ENCODE measurements at places on chromosomes 2 and 18.

- no peak for DNase-seq
Observed at GRCh38 chr2:74321737-74322136, 21.5 kb downstream of the SLC4A5 start.

DNA sequence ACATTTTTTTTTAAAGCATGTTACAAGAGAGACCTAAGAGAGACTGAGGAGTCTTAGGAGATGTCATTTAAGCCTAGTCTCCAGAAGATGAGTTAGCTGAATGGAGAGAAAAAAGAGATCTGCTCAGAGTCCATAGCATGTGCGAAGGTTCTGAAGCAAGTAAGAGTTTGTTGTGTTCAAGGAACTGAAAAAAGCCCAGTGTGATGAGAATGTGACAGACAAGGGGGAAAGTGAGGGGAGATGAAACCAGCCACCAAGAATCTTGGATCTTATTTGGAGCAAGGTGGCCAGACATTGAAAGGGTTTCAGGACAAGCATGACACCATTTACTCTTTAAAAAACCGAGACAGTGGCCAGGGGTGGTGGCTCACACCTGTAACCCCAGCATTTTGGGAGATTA is 5.2 kb upstream of the MOB1A start:
- no peak for DNase-seq

DNA sequence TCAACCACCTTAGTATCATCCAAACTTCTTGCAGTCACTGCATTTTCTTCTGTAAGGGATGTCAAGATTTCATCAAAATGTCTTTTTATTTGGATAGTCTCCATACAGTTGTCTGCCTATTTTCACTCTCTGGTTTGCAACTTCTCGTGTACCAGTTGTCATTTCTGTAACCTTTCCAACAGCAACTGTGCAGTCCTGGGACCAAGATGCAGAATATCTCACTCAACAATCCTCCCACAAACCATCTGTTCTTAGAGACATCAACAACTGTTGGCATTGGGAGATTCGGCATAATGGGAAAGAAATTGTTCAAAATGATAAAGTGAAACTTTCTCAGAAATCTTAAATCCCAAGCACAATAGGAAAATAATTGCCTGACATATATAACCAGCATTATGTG is 933.6 kb upstream of the SLC39A10 start:
- peak; percentile 81 for DNase-seq

DNA sequence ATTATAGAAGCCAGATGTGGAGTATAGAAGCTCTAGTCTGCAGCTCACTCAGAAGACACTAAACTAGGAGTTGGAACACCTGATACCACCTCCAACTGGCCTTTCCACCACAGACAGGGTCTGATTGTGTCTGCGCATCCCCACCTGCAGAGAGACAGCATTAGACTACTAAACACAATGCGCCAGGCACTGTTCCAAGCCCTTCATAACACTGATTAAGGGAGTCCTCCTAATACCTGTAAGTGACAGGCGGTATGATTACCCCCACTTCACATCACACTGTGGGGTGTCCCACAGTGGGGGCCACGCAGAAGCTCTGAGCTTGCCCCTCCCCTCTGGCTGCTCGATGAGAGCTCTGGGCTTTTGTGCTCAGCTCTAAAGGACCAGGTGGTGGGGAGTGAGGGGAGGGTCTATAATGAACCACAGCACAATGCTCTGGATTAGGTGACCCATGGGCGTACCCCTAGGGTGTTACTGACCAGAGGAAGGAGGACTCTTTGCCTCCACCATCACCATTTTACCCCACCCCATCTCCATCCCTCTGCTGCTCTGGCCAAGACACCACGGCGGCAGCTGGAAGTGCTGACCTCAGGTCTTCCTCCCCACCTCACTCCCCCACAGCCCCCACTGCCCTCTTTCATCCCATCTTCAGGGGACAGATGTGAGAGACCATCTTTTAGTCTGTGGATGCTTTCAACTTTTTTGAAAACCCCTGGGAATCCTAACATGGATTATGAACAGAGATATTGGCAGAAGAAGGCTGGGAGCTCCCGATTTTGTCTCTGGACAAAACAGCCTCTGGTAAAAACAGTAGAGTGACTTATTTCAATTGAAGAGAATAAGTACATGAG is 145.1 kb downstream of the GFPT1 start:
- DNase-seq = no peak

DNA sequence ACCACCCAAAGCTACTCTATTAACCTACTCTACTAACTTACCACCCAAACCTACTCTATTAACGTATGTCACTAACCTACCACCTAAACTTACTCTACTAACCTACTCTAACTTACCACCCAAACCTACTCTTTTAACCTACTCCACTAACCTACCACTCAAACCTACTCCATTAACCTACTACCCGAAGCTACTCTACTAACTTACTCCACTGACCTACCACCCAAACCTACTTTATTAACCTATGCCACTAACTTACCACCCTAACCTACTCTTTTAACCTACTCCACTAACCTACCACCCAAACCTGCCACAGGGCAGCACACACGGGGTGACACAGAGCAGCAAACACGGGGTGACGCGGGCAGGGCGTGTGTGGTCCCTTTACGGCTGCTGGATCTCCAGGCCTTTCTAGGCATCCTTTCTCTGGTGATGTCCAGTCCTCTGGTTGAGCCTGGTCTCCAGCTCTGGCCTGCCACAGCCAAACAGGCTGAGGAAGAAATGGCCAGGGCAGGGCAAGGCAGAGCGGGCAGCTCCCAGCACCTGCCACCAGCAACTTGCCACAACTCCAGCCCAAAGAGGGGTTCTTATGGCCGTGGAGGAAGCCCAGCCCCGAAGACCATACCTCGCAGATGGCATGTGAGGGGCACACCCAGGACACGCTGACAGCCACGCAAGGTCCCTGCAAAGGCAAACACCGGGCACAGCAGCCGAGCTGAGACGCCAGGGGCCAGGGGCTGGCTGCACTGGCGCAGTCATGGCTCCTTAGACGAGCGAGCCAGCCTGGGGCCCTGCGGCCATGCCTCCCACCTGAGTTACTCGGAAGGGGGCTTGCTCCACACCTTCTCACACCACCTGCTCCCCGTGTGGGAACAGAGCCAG is 25.7 kb downstream of the PXDN start:
- DNase-seq = no peak

DNA sequence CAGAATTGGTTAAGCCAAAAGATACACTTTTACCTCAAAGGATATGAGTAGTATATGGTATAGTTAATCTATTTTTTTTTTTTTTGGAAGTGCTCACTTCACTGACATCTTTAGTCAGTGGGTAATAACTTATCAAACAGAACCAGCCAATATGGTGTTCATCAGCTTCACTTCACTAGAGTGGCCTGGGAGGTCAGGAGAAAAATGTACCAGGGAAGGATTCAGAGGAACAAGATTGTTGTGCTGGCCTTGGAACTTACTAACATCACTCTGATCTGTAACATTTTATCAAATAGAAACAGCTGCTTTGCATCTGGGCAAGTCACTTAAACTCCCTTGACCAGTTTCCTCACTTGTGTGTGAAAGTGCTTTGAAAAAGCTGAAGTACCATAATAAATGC is 962.7 kb downstream of the BCL11A start:
- DNase-seq = no peak

Data from LHCN-M2 (cell line).